ENCODE measurements at places on chromosomes 7 and 10. TPM values are rescaled to one million over a fixed set of nuclear protein-coding genes. Genes with fewer than 3 reads are reported as not detected.

HMX2 gene
- total RNA-seq: not detected

CDC14C gene
- total RNA-seq: not detected

INA gene
- total RNA-seq: not detected

CC2D2B gene
- total RNA-seq: 0.99 TPM

ATP5MK gene
- total RNA-seq: 120 TPM

LIPN gene
- total RNA-seq: 0.34 TPM

SPDYE2B gene
- not detected for total RNA-seq

WDR37 gene
- total RNA-seq: 43.4 TPM

CLCN1 gene
- total RNA-seq: 0.07 TPM

RSPH10B gene
- total RNA-seq: not detected

DNA sequence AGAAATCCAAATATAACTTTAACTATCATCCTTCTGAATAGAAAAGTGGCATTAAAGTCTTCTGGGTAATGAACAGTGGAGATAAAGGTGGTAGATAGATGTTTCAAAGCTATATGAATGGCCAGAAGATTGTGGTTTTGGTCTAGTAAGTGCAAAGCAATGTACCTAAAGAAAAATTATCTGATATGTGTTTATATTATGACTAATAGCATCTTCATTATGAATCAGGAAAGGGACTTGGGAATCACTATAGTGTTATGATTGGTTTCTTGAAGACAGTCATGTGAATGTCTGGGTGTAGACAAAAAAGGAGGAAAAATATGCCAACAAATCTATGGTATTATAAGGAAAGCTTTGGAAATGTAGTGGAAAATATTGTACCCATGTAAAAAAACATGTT, 3.0 kb downstream of the ZNF518A start:
- peaks cover 12% of the 10 kb centered on the region for H3K36me3 ChIP-seq
- no peaks in the 10 kb centered on the region for H3K27me3 ChIP-seq
- peaks cover 20% of the 10 kb centered on the region for H3K4me1 ChIP-seq
- DNase-seq: no peak
- no peak overlapping the region for H3K27ac ChIP-seq
- no peak overlapping the region for H3K4me3 ChIP-seq

- no peaks in the 10 kb centered on the region for H3K27me3 ChIP-seq
- H3K27ac ChIP-seq: no peak overlapping the region
- DNase-seq: no peak
- H3K4me1 ChIP-seq: no peaks in the 10 kb centered on the region
- no peak overlapping the region for H3K4me3 ChIP-seq
Measured at GRCh38 chr7:33420311-33420940, 291.1 kb downstream of the BBS9 start.

DNA sequence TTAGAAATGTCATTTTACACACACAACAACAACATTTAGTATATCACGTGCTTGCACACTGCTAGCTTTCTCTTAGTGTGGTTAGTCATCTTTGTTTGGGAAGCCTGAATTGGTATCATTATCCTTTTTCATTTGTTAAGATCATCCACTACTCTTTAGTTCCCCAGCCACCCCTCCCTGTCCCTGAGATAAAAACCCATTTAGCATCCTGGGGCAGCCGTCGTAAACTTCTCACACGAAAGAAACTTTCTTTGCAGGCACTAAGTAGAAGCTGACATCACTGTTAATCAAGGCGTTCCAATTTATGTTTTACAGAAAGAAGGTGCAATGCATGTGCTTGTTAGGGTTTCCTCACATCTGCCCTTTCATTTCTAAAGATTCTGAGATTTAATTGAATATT, 475.1 kb upstream of the FZD8 start:
- no peaks in the 10 kb centered on the region for H3K27me3 ChIP-seq
- H3K4me3 ChIP-seq: no peak overlapping the region
- no peaks in the 10 kb centered on the region for H3K4me1 ChIP-seq
- H3K27ac ChIP-seq: no peak overlapping the region
- H3K36me3 ChIP-seq: no peaks in the 10 kb centered on the region

DNA sequence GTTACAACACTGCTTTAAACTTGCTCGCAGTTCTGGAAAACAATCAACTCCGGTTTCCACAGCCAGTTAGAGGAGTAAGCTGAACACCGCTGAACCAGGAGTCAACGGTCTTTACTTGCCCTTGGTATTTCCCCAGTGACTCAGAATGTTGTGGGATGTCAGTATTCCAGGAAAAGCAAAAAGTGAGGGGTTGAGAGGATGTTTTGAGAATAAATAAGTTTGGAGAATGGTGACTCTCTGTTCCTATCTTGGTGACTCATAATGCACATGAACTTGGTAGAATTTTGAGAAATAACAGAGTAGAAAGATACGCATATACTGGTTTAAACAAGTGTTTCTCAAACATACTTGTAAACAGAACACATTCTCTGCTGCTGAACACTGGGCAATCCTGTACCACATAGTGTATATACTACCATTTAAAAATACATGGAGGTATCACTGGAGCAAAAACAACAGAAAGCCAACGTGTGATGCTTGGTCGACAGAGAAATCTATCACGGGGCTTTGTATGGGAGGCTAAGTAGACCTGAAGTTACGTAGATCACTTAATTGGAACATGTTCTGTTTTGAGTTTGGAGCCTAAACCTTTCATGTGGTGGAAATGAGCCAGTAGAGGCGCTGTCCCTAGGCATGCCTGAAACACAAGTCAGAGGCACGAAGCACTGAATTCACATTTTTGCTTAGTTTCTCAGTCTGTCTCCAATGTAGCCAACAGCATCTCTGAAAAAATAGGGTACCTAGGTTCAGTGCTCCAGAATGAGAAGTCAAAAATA, 534.3 kb downstream of the PARD3 start:
- H3K27me3 ChIP-seq: no peaks in the 10 kb centered on the region
- H3K27ac ChIP-seq: no peak overlapping the region
- H3K4me3 ChIP-seq: no peak overlapping the region
- no peaks in the 10 kb centered on the region for H3K36me3 ChIP-seq
- no peaks in the 10 kb centered on the region for H3K4me1 ChIP-seq

DNA sequence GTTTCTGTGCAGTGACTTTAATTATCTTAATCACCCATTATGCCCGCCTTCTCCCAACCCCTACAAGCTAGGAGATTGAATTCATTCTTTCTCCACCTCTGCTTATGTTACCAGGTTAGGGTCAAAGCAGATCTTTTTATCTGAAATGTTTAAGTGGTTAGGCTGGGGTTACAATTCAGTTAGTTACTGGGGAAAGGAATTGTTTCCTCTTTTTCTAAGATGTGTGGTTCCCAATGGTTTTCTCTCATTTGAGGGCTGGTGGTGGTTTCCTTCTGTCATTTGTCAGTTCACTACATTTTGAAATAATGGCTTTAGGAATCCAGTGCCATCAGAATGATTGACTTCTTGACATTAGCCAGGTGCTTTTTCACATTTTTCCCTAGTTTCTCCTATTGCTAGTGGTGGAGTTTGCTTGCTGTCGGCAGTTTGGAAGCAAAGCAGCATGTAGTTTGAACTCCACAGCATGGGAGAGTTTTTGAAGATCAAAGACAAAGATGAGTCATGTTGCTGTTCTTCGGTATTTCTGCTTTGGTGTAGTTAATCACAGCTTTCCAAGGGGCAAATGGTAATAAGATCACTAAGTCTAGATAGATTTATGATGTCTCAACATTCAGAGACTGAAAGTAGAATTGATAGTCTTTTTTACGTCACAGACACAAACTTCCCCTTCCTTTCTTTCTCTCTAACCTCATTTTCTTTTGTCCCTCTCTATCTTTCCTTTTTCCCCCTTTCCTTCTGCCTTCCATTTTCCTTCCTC, 168.2 kb downstream of the SND1 start:
- H3K4me3 ChIP-seq: no peak overlapping the region
- H3K27me3 ChIP-seq: no peaks in the 10 kb centered on the region
- DNase-seq: no peak
- no peaks in the 10 kb centered on the region for H3K4me1 ChIP-seq

- H3K4me3 ChIP-seq: no peak overlapping the region
- H3K27ac ChIP-seq: no peak overlapping the region
- no peaks in the 10 kb centered on the region for H3K4me1 ChIP-seq
- H3K27me3 ChIP-seq: no peaks in the 10 kb centered on the region
- no peaks in the 10 kb centered on the region for H3K36me3 ChIP-seq
Measured at GRCh38 chr7:117134889-117135552, 181.7 kb downstream of the ST7 start.

DNA sequence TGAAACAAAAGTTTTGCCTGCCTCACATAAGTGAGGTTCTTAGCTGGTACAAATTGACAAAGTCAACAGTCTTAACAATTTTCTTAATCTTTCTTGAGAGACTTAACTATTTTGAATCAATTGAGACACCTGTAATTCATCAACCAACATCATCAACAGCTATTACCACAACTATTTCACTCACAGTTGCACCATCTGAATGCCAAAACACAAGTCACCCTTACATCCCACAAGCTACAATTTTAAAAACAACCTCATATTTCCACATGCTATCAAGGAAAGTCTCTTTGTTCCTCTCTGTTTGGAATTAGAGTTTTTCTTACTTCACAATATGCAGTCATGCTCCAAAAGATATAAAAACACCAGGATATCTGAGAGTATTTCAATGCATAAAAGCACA, 4.9 kb downstream of the SMURF1 start:
- no peak for DNase-seq
- H3K4me3 ChIP-seq: no peak overlapping the region
- peaks cover 5% of the 10 kb centered on the region for H3K4me1 ChIP-seq
- H3K27ac ChIP-seq: no peak overlapping the region
- no peaks in the 10 kb centered on the region for H3K36me3 ChIP-seq

DNA sequence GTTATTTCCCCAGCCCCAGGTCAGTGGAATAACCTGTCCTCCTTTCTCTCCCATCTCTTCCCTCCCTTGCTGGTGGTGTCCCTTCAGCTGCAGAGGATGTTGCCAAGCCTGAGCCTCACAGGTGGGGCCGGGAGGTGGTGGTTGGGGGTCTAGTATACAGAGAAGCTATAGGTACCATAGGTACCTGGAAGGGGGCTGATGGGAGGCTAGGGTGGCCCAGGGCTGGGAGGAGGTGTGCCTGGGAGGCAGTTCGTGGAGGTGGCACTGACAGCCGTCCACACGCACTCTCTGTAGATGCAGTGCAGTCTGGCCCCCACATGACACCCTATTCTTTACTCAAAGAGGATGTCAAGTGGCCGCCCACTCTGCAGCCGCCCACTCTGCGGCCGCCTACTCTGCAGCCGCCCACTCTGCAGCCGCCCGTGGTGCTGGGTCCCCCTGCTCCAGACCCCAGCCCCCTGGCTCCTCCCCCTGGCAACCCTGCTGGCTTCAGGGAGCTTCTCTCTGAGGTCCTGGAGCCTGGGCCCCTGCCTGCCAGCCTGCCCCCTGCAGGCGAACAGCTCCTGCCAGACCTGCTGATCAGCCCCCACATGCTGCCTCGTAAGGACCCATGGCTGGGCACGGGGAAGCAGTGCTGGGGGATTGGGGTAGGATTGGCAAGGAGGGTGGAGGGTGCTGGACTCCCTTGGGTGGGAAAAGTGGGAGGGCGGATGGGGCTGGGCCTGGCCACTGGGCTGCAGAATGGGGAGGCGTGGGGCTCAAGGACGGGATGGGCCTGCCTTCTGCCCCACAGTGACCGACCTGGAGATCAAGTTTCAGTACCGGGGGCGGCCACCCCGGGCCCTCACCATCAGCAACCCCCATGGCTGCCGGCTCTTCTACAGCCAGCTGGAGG, 9.5 kb downstream of the IRF5 start:
- H3K27ac ChIP-seq: no peak overlapping the region
- no peaks in the 10 kb centered on the region for H3K36me3 ChIP-seq
- no peak overlapping the region for H3K4me3 ChIP-seq
- no peaks in the 10 kb centered on the region for H3K4me1 ChIP-seq
- no peaks in the 10 kb centered on the region for H3K27me3 ChIP-seq
- DNase-seq: no peak

- DNase-seq: no peak
- no peaks in the 10 kb centered on the region for H3K27me3 ChIP-seq
- H3K4me1 ChIP-seq: no peaks in the 10 kb centered on the region
- no peak overlapping the region for H3K27ac ChIP-seq
- no peaks in the 10 kb centered on the region for H3K36me3 ChIP-seq
Measured at GRCh38 chr10:70494536-70494935, 16.0 kb downstream of the PALD1 start.

- H3K27ac ChIP-seq: no peak overlapping the region
- no peaks in the 10 kb centered on the region for H3K4me1 ChIP-seq
- no peaks in the 10 kb centered on the region for H3K36me3 ChIP-seq
- H3K4me3 ChIP-seq: no peak overlapping the region
Measured at GRCh38 chr10:100872034-100872791, 40.5 kb upstream of the SLF2 start.

GRCh38 chr10:114911052-114911711, 26.8 kb upstream of the TRUB1 start:
- H3K4me3 ChIP-seq: no peak overlapping the region
- H3K27ac ChIP-seq: no peak overlapping the region
- DNase-seq: no peak
- H3K4me1 ChIP-seq: no peaks in the 10 kb centered on the region

GRCh38 chr7:101119876-101120275, 7.0 kb upstream of the SERPINE1 start:
- H3K27ac ChIP-seq: no peak overlapping the region
- no peaks in the 10 kb centered on the region for H3K4me1 ChIP-seq
- DNase-seq: no peak
- no peaks in the 10 kb centered on the region for H3K27me3 ChIP-seq
- no peaks in the 10 kb centered on the region for H3K36me3 ChIP-seq

DNA sequence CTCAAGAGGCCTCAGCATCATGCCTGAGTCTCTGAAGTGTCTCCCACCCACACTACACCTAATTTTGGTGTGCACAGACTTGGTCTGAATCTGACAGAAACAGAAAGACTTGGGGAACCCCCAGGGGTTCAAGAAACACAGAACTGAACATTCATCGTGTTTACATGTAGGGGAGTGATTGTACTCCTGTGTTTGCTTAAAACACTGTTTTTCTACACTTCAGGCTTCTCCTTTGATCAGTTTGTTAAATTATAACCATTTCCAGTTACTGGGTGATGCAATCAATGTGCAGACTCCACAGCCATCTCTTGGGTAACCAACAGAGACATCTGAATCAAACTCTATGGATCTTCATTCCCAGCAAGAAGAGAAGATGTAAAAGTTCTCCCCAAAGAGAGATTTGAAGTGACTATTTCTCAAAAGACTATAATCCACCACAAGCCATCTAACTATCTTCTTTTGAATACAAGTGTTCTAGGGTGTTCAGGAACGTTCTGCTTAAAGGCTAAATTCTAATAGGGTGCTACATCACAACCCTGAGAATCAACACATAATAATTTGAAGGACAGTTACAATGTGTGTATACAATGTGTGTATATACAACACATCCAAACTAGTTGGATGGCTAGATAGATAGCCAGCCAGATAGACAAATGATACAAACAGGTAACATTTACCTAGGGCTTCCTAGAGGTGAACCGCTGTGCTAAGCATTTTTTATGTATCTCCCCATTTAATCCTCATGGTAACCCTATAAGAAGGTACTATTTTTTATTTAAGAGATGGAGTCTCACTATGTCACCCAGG, 34.2 kb downstream of the DNAJC12 start:
- no peak for DNase-seq
- no peaks in the 10 kb centered on the region for H3K4me1 ChIP-seq
- H3K36me3 ChIP-seq: no peaks in the 10 kb centered on the region
- H3K27ac ChIP-seq: no peak overlapping the region
- no peak overlapping the region for H3K4me3 ChIP-seq

Measured in naive thymus-derived CD4-positive, alpha-beta T cell (primary cell).